ENCODE measurements at places on chromosomes 7 and 10.

DNA sequence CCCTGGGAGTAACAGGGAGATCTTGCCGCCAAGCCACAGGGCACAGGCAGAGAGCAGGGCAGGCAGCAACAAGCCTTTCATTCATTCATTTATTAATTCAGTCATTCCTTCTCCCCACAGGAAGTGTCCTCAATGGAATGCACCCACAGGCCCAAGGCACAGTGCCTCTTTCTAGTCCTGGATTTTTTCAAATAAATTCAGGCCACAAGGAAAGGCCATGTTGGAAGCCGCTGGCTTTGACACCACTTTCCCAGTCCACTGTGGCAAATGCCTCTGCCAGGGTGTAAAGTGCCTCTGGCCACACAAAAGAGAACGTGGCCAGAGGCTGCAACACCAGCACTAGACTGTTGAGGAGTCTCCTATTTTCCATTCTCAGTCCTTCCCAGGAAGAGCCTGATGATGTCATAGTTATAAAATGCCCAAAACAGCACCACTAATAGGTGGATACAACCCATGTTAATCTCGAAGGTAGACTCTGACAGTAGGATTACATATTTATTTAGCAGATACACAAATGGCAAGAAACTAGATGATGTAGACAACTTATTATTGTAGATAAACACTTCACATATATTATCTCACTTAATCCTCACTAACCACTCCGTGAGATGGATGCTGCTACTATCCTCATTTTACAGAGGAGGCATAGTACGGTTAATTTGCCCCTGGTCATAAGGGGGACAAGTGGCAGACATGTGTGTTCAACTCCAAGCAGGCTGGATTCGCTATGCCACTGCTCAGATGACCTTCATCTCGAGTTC is 5.5 kb downstream of the JAZF1 start:
- no peak for DNase-seq

DNA sequence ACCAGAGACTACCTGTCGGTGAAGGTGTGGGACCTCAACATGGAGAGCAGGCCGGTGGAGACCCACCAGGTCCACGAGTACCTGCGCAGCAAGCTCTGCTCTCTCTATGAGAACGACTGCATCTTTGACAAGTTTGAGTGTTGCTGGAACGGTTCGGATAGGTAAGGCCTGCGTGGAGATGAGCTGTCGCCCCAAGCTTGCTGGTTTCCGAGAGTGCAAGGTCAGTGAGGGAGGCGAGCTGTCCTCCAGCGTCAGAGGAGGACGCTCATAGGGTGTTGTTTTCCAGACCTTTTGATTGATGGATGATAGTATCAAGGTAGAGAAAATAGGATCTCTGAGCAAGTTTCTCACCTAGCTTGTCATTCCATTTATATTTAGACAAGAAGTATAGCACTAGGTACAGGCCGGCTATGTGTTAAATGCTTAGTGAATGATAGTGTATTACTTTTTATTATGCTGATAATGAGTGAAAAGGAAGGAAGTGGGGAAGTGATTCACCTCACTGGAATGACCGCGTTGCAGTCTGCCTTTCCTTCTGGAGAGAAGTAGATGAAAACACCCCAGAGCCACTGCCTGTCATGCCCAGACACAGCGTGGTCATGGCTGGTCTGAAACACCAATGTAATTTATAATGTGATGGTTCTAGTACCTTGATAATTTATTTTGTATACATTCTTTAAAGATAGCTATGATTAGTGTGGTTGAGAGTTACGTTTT is 33.9 kb downstream of the BNIP3 start:
- no peak for DNase-seq

DNA sequence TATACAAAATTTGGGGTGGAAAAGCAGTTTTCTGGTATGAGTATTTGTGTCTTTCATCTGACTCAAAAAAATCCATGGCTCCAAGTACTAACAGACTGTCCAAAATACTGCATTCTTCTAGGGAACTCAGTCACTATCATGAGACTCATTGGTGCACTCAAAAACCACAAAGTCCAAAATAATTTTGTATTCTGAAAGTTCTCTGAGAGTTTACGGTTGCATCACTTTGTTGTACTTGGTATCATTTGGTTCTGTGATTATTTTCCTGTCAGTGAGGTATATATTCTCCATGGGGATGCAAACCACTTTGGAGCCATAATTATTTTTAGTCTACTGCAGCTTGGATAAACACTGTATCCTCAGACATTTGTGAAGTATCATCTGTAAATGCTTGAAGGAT is 28.0 kb upstream of the CABCOCO1 start:
- no peak for DNase-seq

DNA sequence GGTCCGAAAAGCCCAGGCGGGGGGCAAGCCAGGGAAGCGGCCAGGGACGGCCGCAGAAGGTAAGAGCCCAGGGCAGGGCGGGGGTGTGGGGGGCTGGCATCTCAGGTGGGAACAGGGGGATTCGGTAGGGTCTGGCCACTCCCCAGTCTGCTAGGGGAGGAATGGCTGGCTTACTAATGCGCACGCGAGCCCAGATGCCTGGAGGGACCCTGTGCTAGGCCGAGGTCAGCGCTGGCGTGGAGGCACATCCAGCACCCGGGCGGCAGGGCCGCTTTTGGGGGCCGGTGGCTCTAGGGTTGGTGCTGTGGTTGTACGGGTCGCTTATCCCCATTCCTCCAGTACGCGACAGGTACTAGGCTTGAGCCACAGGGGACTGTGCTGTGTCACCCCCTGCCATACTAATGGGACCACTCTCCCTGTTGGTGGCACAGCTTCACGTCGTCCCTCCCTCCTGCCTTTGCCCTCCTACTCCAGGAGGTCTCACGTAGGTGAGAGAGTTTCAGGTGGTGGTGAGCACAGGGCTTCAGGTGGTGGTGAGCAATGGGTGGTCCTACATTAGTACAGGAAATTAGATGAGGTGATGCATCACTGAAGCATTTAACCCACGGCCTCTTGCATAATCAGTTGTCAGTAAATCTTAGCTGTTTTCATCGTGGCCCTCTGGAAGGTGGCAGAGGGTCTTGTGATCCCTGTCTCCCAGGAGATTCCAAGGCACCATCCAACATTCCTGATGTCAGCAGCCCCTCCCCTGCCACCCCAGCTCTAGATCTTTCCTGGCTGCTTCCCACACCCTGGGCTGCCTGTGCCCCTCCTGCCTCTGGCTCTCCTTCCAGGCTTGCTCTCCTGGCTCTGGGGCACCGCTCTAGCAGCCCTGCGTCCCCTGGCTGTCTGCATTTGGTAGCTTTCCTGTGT is 971 bp downstream of the AEBP1 start:
- no peak for DNase-seq

GRCh38 chr7:120504386-120504785 is 231.4 kb downstream of the KCND2 start:
- no peak for DNase-seq

DNA sequence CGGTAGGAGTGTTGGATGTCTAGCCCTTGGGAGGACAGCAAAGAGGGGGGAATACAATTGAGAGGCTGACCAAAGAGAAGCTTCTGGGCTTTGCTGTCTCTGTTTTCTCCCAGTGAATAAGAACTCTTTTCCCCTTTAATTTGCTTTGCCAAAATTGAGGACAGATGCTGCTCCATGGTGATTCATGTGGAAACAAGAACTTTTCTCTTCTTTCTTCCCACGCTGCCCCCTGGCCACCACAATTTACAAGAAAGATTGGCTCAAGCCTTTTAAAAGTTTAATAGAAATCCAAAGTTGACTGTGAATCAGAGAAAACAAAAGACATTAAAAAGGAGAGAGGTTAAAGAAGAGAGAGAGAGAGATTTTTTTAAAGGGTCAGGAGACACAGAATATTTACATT is 49.0 kb downstream of the PRR15 start:
- DNase-seq = no peak

GRCh38 chr7:1695800-1696454 is 25.9 kb downstream of the ELFN1 start:
- no peak for DNase-seq

GRCh38 chr10:77711683-77712049 is 74.1 kb upstream of the KCNMA1 start:
- no peak for DNase-seq

DNA sequence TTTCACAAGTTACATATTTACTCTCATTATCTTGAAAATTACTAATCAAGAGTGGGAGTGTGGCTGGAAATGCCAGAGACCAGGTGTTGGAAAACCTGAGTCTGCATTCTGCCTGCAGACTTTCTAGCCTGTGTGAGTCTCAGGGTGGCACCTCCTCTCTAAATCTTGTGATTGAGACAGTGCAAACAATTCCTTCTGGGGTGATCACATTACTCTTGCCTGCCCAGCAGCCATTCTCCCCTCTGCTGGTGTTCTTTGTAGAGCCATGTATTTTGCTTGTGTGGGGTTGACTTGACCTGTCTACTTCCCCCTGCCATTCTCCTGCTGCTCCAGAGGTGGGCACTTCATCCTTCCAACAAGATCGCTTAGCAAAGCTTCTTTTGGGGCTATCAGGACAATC is 101.1 kb downstream of the RAPGEF5 start:
- DNase-seq = no peak

- DNase-seq = no peak
These were observed 89.8 kb downstream of the CAMK1D start for GRCh38 chr10:12438919-12439692.

DNA sequence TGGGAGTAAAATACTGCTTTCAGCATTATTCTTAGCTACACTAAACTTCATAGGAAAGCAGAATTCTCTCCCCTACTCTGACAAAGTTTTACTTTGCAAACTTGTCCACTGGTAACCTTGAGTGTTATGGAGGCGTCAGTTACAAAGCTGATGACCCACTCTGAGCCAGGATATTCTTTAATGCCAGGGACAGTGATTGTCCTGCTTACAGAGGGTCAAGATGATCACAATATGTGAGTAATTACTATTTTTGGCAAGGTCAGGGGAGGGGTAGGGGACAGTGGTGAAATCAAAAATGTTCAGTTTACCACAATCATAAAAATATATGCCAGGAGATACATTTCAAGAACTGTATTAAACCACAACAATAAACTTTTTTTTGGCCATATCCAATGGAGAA is 520.6 kb downstream of the SUGCT start:
- no peak for DNase-seq

Data from NB4 (cell line).